ENCODE measurements at places on chromosomes 16 and 17.

DNA sequence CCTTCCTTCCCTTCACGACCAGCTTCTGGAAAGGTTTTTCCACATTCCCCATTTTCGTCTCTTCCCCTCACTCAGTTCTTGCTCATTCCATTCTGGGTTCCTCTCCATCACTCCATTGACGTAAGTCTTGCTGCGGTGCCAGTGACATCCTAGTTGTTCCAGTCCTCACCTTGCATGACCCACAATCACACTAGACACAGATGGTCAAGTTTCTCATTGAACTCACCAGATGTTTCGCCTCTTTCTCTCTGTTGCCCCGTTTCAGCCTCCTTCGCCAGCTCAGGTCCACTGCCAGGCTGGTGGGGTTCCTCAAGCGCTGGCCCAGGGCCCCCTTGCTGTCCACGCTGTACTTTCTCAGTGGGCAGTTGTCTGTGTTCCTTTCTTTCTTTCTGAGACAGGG, 43.4 kb downstream of the CCDC42 start:
- no peak for DNase-seq

DNA sequence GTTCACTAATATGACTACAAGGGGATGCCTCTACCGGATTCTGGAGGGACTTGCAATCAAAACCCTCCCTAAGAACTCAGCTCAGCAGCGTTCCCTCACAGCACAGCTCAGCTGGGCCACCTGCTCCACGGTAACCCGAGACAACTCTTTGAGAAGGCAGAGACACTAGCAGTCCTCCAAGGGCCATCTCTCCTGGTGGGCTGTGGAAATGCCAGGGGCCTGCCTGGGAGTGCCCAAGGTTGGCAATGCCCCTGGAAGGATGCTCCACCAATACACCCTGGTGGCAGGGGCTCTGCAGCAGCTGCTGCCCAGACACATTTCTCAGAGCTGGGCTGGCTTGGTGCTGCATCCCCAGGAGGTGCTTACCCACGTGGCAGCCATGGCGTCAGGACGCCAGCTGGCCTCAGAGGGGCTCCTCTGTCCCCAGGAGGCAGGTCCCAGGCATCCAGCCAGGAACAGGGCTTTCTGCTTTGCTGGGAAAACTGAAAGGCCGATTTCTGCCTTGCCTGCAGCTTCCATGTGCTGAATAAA, 16.5 kb downstream of the CDIP1 start:
- no peak for DNase-seq

- no peak for DNase-seq
These were observed 143.8 kb upstream of the FOXF1 start for GRCh38 chr16:86366481-86366880.

DNA sequence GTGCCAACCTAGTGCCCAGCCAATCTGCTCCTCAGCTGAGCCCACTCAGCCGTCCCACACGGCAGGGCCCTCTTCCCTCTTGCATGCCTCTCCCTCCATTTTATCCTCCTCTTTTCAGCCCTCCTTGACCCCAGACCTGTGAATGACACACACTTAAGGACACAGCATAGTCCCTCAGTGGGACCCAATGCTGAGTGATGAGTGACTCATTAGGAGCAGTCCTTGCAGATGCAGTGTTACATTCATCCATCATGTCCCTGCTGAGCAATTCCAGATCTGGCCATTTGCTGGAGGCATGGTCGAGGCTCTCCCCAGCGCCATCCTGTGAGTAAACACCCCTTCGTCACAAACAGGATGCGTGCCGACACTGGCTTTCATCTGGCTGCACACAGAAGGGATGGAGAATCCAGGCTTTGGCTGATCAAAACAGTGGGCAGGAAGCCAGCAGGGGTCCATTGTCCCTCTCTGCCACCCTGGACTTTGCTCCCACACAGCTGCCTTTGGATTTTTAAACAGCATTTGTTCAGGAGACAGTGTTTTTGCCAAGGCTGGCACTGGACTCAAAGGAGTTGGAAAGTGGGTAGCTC, 122.6 kb downstream of the AXIN2 start:
- no peak for DNase-seq

- no peak for DNase-seq
These were observed 57.4 kb upstream of the NKD1 start for GRCh38 chr16:50490828-50491227.

GRCh38 chr17:65181237-65182061, 44.3 kb downstream of the RGS9 start:
- DNase-seq: no peak

- no peak for DNase-seq
These were observed 1091.0 kb downstream of the CDH8 start for GRCh38 chr16:60945225-60945624.

DNA sequence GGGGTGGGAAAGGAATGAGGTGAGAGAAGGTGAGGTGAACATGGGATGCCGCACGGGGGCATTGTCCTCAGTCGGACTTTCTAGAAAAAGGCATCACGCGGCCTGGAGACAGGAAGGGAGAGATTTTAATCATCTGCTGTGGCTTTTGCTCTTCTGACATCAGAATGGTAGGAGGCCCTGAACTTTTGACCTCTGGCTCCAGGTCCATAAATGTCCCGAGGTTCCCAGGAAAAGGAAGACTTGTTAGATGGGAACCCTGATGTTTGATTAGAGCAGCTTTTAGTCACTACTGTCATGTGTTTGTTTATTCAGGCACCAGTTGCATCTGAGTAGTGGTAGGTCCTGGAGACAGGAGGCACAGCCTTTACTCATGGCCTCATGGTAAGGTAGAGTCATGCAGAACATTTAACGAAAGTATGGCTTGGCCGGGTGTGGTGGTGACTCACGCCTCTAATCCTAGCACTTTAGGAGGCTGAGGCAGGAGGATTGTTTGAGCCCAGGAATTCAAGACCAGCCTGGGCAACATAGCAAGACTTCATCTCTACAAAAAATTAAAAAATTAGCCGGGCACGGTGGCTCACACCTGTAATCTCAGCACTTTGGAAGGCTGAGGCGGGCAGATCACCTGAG, 203.1 kb downstream of the MSI2 start:
- no peak for DNase-seq

GRCh38 chr17:66483906-66484305, 181.5 kb downstream of the PRKCA start:
- no peak for DNase-seq

DNA sequence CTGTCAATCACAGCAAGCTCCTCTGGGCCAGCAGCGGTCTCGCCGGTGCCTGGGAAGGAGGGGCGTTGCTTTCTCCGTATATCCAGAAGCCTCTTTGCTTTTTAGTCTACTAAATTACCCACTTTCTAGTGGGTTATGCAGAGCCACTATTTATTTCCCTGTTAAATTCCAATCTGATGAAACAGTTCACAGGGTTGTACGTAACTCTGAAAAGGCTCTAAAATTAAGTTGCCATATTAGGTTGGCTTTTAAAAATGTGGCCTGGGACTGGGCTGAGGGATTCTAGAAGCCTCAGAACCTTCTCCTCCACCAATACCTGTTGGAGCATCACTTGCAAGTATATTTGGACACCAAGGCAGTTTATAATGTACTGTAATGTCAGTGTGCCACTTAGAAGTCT, 27.2 kb downstream of the MARCHF10 start:
- no peak for DNase-seq

DNA sequence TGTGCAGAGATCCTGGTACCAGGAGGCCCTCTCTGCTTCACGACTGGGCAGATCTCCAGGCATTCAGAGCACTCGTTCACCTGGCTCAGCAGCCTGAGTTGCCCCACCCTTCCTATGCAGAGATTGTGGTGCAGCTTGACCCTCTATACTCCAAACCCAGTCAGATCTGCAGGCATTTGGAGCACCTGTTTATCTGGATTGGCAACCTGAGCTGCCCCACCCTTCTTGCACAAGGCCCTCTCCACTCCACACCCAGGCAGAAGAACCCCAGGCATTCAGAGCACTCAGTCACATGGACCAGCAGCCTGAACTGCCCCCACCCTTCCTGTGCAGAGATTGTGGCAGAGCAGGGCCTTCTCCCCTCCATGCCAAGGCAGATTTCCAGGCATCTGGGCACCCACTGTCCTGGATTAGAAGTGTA, 88.4 kb upstream of the CDH5 start:
- DNase-seq: no peak
